NCI-H526 (cell line): ENCODE measurements at places on chromosomes 5 and 9.

GRCh38 chr9:108224716-108225115 is 631.1 kb downstream of the ACTL7B start:
- no peak for DNase-seq

GRCh38 chr5:28574606-28575005 is 1536.2 kb upstream of the CDH9 start:
- DNase-seq = no peak

GRCh38 chr5:68968429-68968828 is 125.4 kb upstream of the SLC30A5 start:
- no peak for DNase-seq

GRCh38 chr5:59008816-59009473 is 426.1 kb downstream of the RAB3C start:
- no peak for DNase-seq

- no peak for DNase-seq
These were observed 105.9 kb upstream of the IER5L start for GRCh38 chr9:129283705-129284606.

GRCh38 chr5:169942181-169942580 is 38.1 kb downstream of the INSYN2B start:
- no peak for DNase-seq

GRCh38 chr5:77076961-77077828 is 9.9 kb downstream of the ZBED3 start:
- DNase-seq = peak; percentile 41

DNA sequence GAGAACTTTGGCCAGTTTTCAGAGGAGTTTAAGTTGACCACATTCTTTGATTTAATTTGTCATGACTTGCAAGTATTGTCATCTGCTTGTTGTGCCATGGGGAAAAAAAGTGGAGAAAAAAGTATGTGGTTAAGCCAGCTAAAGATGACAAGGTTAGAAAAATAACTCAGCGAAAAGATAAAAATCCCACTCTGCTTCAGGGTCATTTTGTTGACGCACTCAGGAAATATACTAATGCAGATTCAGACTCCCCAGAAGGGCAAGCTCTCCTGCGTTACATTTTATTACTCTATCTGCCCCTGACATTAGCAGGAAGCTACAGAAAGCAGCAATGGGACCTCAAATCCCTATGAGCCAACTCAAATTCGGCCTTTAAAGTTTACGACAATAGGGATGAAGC is 27.6 kb upstream of the TESK1 start:
- DNase-seq = no peak

DNA sequence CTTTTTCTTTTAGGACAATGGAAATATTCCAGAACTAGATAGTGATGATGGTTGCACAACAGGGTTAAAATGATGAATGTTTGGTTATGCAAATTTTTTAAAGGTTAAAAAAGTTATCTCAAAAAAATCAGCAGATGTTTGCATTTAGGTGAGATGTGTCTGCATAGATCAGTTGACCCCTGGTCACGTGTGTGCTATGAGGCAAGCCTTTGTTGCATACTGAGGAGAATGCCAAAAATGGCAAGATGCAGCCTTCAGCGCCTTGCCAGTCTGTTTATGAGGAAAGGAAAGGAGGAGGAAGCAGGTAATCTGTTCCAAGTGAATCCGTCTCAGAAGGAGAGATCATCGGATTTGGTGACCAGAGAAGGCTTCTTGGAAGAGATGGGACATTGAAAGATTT is 11.9 kb downstream of the MEGF10 start:
- peak; percentile 12 for DNase-seq

DNA sequence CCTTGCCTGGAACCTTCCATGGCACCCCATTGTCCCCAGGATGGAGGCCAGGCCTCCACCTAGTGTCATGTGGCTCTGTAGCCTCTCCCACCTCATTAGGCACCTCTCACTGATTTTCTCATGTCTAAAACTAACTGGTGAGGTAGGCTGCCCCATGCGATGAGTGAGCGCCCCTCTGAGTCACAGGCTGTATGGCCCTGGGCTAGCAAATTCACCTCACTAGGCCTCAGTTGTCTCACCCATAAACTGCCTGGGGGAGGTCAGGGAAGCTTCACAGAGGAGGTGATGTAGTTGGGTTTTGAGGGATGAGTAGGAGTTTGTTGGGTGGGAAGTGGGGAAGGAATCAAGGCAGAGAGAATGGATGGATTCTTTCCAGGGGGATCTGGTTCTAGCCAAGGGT is 8.8 kb downstream of the RXRA start:
- DNase-seq = no peak

DNA sequence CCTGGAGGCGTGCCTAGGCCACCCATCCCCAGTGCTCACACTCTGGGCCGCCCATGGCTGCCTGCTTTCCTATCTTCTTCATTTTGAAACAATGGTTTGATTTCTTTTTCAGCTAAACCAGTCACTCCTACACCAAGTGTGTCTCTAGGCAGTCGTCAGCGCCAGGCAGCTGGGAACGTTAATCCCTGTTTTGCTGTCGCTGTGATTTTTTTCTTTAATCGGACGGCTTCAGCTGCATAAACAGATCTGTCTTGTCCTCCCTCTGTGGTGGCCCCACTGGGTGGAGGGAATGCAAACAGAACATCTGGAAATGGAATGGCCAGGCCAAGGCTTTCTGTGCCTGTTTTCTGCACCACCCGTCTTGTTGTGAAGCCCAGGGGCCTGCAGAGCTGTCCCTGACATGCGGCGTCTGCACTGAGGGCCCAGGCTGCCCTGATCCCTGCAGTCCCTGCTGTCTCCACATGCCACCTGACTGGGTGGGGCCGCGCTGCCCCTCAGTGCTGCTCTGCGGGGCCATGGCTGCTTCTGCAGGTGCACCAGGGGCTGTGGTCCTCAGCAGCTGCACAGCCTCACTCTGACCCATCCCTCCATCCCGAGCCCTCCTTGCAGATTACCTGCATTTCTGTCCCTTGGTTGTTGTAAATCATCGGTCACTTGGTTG is 51.5 kb downstream of the WNK2 start:
- no peak for DNase-seq

DNA sequence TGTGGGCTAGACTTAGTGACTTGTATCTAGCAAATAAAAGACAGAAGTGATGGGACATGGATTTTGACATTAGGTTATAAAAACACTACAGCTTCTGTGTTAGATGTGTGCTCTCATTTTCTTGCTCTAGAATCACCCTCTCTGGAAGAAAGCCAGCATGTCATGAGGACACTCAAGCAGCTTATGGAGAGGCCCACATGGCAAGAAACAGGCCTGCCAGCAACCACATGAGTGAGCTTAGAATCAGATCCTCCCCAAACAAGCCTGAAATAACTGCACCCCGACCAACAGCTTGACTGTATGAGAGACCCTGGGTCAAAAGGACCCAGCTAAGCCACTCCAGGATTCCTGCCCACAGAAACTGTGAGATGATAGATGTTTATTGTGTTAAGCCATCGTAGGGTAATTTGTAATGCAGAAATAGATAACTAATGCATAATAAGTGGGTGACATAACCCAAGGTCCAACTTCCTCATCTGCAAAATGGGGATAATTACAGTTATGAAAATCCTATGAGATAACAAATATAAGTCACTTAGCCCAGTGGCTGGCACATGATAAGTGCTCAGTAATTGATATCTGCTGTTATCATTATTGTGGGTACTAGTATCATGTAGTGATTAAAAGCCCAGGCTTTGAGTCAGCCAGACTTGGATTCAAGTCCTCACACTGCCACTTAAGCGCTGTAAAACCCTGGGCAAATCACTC is 86.5 kb downstream of the KLHL3 start:
- no peak for DNase-seq

GRCh38 chr9:35658968-35659220 is 802 bp downstream of the CCDC107 start:
- DNase-seq = peak; percentile 50

- no peak for DNase-seq
These were observed 33.5 kb downstream of the CSNK1G3 start for GRCh38 chr5:123545506-123545905.

GRCh38 chr9:78047106-78047505 is 15.5 kb upstream of the GNAQ start:
- DNase-seq = no peak

- DNase-seq = no peak
These were observed 25.6 kb downstream of the OR2V2 start for GRCh38 chr5:181173027-181173419.

- DNase-seq = no peak
These were observed 23.0 kb downstream of the ABL1 start for GRCh38 chr9:130857864-130858738.

GRCh38 chr5:79173626-79174025 is 62.0 kb downstream of the BHMT start:
- DNase-seq = no peak

DNA sequence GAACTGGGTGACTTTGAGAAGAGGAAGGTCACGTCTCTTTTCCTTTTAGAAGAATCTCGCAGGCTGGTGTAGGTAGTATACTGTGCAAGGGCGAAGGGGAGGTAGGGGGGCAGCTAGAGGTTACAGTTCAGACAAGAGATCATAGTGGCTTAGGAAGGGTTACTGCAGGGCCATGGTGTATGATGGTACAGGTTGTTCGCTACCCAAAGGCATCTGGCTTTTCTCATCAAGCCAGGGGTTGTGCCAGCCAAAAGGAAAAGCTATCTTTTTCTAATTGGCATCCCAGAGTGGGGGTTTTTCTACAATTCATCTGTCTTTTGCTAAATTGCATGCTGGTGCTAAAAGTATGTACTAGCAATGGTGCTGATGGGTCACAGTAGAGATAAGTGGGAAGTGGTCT is 22.8 kb downstream of the MAMDC2 start:
- DNase-seq = no peak

DNA sequence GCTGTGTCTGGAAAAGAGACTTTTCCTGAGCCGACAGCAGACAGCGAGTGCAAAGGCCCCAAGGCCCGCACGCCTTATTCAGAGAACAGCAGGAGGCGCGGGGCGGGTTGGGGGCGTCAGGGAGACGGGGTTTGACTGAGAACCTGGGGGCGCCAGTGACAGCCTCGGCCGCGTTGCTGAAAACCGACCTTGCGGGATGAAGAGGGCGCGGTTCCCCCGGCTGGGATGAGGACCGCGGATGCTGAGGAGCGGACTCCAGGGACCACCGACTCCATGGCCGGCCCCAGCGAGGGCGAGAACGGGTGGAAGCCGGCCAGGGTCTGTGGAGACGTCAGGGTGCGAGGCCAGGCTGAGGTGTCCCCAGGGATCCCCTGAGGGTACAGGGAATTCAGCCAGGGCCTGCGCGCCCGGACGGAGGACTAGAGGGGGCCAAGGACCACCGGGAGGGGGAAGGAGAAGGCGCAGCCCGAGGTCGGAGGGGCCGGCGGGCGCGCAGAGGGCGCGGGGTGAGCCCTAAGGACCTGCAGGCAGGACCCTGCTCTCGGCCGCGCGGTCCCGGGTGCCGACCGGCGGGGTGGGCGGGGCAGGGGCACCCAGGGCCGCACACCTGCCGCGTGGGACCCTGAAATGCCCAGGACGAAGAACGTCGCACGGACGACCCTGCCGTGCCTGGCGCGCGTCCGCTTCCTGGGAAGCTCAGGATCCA is 837 bp upstream of the AHRR start:
- peak; percentile 38 for DNase-seq

GRCh38 chr5:86971034-86971571 is 296.6 kb upstream of the RASA1 start:
- peak; percentile 17 for DNase-seq
